ENCODE measurements at places on chromosomes 3 and 15.

DNA sequence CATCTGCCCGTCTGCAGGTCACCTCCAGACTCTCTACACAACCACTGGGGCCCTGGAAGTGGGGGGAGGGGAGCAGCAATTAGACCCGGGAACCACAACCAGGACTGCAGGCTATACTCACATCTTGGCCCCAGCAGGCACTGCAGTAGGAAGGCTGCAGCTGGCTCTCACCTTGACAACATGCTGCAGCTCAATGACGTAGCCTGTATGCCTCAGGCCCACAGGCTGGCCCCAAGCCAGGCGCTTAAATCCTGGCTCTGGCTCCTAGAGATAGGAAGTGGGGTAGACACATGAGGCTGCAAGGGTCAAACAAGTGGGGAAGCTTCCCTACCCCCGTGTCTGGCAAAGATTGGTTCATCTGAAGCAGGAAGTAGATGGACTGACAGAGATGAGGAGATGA, 4.6 kb upstream of the QRICH1 start:
- no peak for DNase-seq

- no peak for DNase-seq
Observed at GRCh38 chr15:96701443-96701842, 370.9 kb downstream of the NR2F2 start.

GRCh38 chr3:60246361-60246760, 1004.9 kb downstream of the FHIT start:
- no peak for DNase-seq

- no peak for DNase-seq
Observed at GRCh38 chr3:93904568-93904967, 69.1 kb downstream of the PROS1 start.

DNA sequence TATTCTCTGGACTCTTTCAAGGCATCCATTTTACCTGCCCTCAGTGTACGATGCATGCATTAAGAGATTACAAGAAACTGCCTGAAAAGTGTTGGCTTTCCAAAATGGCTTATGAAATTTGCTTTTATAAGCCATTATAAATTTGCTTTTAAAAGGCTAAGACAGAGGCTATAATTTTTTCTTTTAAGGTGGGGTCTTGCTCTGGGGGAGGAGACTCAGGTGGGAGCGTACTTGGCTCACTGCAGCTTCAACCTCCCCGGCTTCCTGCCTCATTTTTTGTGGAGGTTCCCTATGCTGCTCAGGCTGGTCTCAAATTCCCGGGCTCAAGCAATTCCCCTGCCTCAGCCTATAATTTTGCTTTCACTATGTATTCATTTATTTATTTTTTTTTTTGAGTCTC, 17.6 kb downstream of the TRA2B start:
- DNase-seq: no peak

- no peak for DNase-seq
Observed at GRCh38 chr15:89662893-89663626, 7.8 kb upstream of the KIF7 start.

DNA sequence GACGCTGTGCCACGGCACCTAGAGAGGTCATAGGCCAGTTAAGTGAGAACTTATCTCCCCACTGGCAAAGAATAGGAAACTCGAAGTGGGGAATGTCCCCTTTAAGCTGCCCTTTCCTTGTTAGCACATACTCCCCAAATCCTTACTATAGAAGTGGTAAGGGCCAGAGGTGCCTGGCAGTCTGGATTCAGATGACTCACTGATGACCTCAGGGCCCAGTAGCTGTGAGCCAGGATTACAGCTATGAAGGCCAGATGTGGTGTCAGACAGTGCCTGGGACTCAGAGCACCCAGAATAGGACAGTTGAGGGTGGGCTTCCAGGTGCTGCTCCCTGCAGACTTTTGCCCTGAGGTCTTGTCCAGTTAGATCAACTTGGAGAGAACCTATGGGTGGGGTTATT, 37.7 kb downstream of the PDIA5 start:
- no peak for DNase-seq

DNA sequence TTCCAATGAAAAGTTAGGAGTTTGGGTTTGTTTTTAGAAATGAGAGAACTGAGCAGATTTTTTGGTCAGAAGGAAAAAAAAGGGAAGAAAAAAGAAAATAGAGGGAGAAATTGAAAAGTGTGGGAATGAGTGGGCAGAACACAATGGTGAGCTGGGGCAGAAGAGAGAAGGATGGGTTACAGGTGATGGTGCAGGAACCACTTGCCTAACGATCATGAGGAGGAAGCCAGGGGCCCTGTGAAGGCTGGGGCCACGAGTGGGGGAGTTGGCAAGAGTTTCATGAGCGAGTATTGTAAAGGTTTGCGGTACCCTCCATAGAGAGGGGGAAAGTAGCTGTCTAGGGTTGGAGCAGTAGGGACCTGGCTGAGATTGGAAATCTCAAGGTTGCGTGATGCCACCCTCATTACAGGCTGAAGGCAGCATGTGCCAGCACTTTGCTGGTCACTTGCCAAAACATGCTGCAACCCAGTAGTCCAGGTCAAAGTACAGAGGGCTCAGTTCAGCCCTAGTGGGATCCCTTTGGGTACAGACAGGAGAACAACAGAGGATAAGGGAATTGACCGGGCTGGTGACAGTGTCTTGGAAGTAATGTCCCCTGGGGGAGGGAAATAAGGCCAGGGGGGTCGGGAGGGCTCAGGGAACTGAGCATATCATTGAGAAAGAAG, 6.6 kb downstream of the IVD start:
- DNase-seq: no peak

GRCh38 chr15:81685237-81685636, 311.2 kb upstream of the TMC3 start:
- no peak for DNase-seq

- DNase-seq: peak; percentile 71
Observed at GRCh38 chr15:58369261-58369701, 62.5 kb upstream of the LIPC start.

DNA sequence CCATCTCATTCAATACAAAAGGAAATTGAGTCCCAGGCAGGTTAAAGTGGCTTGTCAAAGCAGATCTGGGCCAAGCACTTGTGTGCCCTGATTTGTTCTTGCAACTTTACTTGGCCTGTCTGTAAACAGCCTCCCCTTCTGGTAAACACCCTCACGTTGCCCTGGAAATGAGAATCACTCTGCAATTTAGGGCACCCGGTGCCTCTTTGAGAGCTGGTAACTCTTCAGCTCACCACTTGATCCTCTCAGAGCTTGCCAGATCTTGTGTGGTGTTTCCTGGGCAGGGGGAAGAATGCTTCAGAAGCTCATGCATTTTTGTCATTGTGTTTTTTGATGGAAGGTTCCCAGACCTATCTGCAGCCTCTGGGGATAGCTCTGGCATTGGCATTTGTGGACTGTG, 11.3 kb downstream of the MED12L start:
- no peak for DNase-seq

- DNase-seq: no peak
Observed at GRCh38 chr15:59558851-59559250, 52.7 kb upstream of the GCNT3 start.

- DNase-seq: no peak
Observed at GRCh38 chr3:156750874-156751245, 75.3 kb upstream of the LEKR1 start.

- DNase-seq: no peak
Observed at GRCh38 chr3:157916672-157917071, 189.5 kb downstream of the SHOX2 start.

- no peak for DNase-seq
Observed at GRCh38 chr3:106006571-106006970, 137.8 kb upstream of the CBLB start.

GRCh38 chr15:51335538-51336410, 2.6 kb downstream of the CYP19A1 start:
- DNase-seq: no peak

DNA sequence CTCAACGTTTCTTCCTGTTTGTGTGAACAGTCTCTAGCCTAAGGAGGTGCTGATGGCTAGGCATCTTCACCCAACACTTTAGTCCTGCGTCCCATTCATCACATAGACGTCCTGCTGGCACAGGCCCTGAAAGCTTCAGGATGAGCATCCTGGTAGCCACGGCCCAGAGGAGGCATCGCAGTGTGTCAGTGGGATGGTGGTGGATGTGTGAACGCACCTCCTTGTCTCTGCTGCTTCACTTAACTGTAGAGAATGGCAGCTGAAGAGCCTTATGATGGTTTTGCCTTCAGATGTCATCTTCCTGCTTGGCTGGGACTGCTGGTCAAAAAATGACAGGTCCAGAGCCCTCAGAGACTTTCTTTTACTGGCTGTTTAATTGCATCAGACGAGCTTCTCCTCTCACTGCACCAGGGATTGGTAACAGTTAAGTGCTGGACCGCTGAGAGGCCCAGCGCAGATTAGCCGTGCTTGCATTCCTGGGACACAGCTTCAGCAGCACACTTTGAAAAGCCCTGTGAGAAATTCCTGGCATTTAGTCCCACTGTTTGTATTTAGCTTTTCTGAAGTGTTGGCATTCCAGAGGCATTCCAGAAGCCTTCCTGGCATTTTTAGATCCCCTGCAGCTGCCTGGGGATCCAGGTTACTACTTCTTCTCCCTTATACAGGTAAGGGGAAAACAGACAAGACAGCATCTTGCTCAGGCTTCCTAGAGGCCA, 132.4 kb upstream of the PLXNA1 start:
- DNase-seq: peak; percentile 20

GRCh38 chr15:30985081-30985531, 6.3 kb downstream of the MTMR10 start:
- DNase-seq: no peak

GRCh38 chr3:98839846-98840245, 61.6 kb downstream of the DCBLD2 start:
- DNase-seq: no peak
